Amygdala (tissue), 56 donors: ENCODE measurements at places on chromosomes 3 and 15.

GRCh38 chr15:68410466-68411342 lies 21.3 kb downstream of the ITGA11 start:
- no peak for DNase-seq

- DNase-seq, result no peak
These were observed 106.6 kb upstream of the PTPRG start for GRCh38 chr3:61454801-61455200.

- DNase-seq, result no peak
These were observed 16.6 kb downstream of the CHCHD6 start for GRCh38 chr3:126720596-126720995.

- no peak for DNase-seq
These were observed 53.5 kb upstream of the ADAMTS9 start for GRCh38 chr3:64741341-64741740.

GRCh38 chr3:44962621-44963393 lies 13.2 kb downstream of the ZDHHC3 start:
- DNase-seq, result no peak

DNA sequence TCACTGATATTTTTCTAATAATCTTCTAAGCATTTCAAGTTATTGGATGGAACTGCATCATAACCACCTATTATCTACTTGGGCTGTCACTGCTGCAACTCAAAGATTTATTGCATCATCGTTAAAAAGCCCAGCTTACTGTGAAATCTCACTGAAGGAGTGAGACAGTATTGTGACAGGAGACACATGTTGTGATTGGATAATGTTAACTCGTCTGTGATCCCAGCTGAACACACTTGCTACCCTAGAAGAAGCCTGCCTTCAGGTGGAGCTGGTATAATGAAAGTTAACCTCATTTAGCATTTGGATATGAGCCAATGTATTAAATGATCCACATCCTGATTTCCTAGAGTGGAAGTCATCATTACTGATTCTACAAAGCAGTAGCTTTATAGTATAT lies 138.1 kb downstream of the MAP2K5 start:
- DNase-seq, result no peak

GRCh38 chr3:127485396-127486170 lies 105.0 kb downstream of the TPRA1 start:
- no peak for DNase-seq

DNA sequence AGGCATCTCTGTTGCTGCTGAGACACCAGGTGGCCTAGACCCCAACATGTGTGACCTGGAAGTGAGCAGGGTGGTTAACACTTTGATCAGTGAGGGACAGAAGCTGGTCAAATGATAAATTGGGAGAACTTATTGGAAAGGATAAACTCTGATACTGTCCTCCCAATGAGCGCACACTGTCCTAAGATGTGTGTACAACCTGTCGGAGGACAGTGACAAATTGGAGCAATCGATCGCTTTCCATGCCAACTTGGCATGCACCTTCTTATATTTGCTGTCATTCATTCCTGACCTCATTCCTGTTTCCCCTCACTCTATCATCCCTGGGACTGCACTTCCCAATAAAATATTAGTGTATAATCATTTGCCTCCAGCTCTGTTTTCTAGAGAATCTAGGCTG lies 198.7 kb upstream of the PROK2 start:
- no peak for DNase-seq

GRCh38 chr3:159791336-159791735 lies 197.3 kb upstream of the IL12A start:
- DNase-seq, result no peak

GRCh38 chr3:56831572-56831971 lies 29.8 kb upstream of the ARHGEF3 start:
- DNase-seq, result no peak

- no peak for DNase-seq
These were observed 371.6 kb downstream of the MCTP2 start for GRCh38 chr15:94602754-94603470.

- DNase-seq, result no peak
These were observed 443.3 kb upstream of the TPRG1 start for GRCh38 chr3:188728371-188728896.

- no peak for DNase-seq
These were observed 280.8 kb upstream of the ROPN1 start for GRCh38 chr3:124272605-124273151.

DNA sequence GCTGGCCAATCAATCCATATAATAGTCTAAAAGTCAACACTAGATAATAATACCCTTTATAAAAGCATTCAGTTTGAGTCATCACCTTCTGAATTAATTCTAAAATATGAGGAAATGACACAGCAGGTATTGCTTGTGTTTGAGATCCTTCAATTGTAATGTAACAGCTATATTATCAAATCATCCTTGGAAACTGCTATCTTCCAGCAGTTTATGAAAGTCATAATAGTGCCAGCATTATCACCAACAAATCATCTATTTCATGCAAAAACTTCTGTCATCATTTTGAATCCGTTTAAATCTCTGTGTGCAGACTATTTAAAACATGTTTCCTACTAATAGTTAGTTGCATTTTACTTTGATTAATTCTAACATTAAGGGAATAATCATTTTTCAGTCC lies 468.7 kb downstream of the CADM2 start:
- no peak for DNase-seq

DNA sequence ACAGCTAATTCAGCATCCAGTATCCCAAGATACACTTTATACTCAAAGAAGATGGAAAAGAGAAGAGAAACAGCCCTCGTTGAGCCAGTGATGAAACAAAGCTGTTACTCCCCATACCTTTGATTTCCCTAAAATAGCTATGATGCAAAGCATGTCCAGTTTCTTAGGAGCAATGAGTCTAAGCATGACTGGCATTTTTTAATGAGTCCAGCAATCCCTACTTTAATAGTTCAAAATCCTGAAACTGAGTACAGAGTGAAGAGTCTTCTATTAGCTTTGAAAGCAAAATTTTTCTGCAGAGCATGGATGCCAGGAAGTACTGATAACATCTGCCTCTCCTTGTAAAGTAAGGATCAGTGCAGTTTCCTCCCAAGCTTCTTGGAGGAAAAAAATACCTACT lies 302.7 kb downstream of the IL5RA start:
- DNase-seq, result no peak

DNA sequence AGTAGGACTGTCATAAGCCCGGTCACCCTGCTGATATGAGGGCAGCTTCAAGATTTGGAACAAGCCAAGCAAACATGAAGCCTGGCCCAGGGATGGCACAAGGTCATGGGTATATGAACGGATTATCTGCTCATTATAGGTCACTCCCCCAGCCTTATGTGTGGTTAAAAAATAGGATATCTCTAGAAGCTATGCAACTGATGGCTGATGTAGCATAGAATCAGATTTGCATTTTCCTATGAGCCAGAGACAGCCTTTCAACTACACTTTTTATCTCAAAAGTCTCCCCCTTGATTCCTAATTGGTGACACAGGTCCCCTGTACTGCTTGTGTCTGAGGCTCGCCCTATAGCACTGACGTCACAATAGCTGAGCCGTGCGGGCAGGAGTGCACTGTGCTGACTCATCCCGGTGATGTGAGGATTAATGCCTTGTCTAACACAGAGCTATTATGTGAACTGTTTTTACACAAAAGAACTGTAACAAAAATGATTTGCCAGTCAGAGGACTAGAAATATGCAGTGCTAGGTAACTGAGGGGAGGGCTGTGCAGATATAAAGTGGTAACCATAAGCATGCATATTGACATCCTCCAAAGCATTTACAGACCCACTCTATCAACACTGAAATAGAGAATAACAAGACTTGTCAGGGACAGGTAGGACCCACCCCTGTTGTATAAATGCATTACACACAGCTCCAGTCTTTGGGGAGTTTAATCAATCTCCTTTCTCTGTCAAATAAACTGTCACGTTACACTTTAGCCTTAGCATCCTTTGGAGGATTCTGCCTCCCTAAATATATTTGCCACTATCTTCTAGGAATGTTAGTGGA lies 204.9 kb downstream of the TIGIT start:
- DNase-seq, result no peak

GRCh38 chr3:69085168-69085832 lies 563 bp downstream of the ARL6IP5 start:
- peak; percentile 14 for DNase-seq

GRCh38 chr15:31869686-31870307 lies 160.5 kb upstream of the CHRNA7 start:
- DNase-seq, result no peak

DNA sequence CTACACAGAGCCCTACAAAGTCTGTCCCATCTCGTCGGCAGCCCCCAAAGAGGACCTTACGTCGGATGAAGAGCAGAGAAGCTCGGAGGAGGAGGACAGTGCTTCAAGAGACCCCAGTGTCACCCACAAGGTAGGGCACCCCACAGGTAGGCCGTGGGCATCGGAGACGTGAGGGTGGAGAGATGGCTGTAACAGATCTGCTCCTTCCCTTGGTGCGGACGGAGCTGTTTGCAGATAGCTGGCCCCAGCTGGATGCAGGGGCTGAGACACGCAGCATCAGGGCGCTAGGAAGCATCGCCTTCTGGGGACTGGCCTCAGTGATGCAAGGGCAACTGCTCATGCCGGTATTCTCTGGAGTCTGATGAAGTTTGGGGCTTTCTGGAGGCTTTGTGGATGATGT lies 45.4 kb downstream of the FGD5 start:
- DNase-seq, result no peak

DNA sequence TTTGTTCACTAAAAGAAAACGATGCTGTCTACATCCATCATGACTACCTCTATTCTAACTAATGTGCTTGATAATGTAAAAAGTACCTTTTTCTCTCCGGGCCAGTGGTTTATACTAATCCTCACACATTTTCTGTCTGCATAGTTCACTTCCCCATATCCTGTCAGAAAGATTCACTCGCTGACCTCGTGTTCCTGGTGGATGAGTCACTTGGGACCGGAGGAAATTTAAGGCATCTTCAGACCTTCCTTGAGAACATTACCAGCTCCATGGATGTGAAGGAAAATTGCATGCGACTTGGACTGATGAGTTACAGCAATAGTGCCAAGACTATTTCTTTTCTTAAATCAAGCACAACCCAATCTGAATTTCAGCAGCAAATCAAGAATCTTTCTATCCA lies 33.8 kb downstream of the COL6A5 start:
- no peak for DNase-seq

GRCh38 chr15:35980719-35981118 lies 434.8 kb upstream of the DPH6 start:
- DNase-seq, result no peak

- no peak for DNase-seq
These were observed 224.5 kb downstream of the ZNF385D start for GRCh38 chr3:21526461-21526860.

DNA sequence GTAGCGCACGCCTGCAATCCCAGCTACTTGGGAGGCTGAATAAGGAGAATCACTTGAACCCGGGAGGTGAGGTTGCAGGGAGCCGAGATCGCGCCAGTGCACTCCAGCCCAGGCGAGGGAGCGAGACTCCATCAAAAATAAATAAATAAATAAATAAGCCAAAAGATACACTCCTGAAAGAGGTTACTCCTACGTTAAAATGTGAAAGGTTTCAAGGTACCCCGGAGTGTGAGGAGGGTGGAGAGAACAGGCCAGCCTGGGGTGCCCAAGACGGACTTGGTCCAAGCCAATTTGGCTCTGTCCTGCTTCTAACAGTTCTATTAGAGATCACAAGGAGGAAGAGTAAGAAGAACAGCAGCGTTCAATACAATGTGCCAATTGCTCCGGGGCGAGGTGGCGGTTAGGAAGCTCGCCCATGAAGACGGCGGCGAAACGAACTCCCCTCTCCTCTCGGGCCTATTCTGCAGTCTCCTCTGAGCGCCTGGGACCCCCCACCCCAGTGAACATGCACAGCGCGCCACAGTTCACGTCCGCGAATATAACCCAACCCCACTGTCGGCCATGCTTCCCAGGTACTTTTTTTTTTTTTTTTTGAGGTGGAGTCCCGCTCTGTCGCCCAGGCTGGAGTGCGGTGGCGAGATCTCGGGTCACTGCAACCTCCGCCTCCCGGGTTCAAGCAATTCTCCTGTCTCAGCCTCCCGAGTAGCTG lies 942 bp downstream of the ELP6 start:
- DNase-seq, result no peak

GRCh38 chr15:38164507-38164906 lies 88.1 kb upstream of the SPRED1 start:
- DNase-seq, result no peak

- no peak for DNase-seq
These were observed 5.4 kb upstream of the HEG1 start for GRCh38 chr3:125061170-125061569.

- DNase-seq, result no peak
These were observed 101.3 kb downstream of the ETFA start for GRCh38 chr15:76209942-76210341.

GRCh38 chr3:11757441-11757875 lies 89.2 kb downstream of the TAMM41 start:
- DNase-seq, result no peak

DNA sequence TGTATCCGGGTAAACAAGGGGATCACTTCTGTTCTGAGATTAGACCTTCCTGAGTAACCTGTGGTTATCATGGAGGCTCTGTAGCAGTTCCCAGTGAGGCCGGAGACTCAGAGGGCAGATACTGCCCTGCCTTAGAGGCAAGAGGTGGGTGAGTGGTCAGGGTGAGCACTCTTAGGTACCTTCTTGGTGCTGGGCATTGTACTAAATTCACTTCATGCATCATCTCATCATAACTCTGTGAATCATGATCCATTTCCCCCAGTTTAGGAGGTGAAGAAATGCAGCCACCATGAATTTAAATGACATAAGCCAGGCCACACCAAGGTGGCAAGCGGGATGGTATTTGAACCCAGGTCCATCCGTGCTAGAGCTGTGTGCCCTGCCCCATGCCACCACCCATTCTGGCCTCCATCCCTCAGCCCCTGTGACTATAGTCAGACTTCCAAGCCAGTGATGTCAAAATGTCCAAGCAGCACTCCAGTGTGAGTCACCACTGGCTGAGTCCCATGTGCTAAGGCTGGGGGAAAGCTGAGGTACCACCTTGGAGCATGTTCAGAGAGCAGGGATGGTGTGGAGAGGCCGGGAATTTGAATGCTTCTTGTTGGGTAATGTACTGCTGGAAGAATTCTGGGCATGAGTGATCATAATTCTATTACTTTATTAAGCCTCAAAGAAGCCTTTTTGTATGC lies 88.8 kb downstream of the EPHB1 start:
- DNase-seq, result no peak

GRCh38 chr3:158148218-158148617 lies 38.3 kb downstream of the RSRC1 start:
- DNase-seq, result no peak

DNA sequence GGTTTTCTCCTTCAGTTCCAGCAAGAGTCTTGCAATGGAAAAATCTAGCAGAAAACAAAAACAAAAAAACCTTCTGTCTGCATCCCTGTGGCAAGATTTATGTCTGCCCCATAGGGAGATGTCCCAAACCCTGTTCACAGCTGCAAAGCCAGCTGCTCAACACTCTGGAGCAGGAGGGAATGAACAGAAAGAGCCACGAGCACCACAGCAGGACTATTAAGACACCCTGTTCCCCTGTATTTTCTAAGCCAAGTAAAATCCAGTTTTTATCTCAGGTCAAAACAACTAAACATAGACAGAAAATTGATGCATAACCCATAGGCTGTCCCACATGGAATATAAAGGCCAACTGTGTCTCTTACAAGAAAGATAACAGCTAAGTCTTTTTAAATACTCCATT lies 357.9 kb downstream of the LSAMP start:
- DNase-seq, result no peak

- no peak for DNase-seq
These were observed 468.8 kb downstream of the MAGI1 start for GRCh38 chr3:65569845-65570405.

- DNase-seq, result no peak
These were observed 29.9 kb upstream of the RAB11A start for GRCh38 chr15:65839354-65839901.

- no peak for DNase-seq
These were observed 42.7 kb downstream of the PRKAR2A start for GRCh38 chr3:48804930-48805329.
